ENCODE measurements at places on chromosomes 2 and 18. TPM values are rescaled to one million over a fixed set of nuclear protein-coding genes. Genes with fewer than 3 reads are reported as not detected.

- DNase-seq: no peak
Measured at GRCh38 chr2:186590350-186590758, 498 bp downstream of the ITGAV start.

DNA sequence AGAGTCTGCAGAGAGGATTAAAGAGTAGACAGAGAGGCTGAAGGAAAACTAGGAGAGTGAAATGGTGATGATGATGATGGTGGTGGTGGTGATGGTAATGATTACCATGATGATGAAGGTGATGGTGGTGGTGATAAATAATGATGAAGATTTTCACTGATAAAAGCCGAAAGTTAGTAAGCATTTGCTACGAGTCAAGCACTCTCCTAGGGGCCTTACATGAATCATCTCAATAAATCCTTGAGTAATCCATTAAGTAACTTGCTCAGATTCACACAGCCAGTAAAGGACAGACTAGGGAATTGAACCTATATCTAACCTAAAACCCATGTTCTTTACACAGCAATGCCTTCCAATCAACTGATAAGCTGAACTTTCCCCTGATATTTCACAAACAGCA lies 106.7 kb upstream of the PGAP1 start:
- no peak for DNase-seq

DNA sequence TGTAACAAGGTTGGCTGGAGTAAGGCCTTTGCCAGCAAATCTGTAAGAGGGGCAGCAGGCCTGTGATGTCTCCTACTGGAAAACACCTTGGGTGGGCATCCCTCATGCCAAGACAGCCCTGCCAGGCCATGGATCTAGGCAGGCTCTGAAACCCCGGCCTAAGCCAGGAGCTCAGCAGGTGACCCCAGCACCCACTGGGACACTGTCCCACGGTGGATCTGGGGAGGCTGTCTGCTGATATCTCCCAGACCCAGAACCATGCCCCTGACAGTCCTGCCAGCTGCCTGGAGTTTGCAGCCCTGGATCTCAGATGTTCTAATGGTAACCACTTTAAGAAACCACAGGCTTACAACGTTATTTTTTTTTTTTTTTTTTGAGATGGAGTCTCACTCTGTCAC lies 117.7 kb downstream of the ZNF516 start:
- no peak for DNase-seq

DNA sequence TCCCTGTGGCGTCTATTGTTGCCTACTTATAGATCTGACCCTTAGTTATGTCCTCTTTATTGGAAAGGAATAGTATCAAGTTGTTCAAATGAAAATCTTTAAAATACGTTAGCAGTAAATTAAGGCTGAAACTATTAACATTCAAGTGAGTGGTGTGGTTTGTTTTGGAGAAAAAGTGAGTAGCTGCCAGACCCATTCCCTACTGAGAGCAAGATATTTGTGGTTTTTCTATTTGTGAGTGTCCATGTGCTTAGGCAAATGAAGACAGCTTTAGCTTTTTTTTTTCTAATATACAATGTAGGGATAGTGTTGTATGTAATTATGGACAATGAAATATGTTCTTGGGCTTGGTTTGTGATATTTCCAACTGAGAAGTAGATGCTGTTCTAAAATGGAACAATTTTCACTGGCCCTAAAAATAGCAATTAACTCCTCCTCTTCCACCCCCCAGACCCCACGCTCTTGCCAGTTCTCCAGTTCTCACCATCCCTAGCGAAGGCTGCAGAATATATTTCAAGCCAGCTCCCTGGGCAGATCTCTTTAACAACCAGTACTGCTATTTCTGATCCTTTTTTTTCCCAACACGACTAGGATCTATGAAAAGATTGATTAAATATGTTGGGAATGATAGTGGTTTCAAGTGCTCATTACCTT lies 83.1 kb downstream of the CCDC85A start:
- DNase-seq: no peak

DNA sequence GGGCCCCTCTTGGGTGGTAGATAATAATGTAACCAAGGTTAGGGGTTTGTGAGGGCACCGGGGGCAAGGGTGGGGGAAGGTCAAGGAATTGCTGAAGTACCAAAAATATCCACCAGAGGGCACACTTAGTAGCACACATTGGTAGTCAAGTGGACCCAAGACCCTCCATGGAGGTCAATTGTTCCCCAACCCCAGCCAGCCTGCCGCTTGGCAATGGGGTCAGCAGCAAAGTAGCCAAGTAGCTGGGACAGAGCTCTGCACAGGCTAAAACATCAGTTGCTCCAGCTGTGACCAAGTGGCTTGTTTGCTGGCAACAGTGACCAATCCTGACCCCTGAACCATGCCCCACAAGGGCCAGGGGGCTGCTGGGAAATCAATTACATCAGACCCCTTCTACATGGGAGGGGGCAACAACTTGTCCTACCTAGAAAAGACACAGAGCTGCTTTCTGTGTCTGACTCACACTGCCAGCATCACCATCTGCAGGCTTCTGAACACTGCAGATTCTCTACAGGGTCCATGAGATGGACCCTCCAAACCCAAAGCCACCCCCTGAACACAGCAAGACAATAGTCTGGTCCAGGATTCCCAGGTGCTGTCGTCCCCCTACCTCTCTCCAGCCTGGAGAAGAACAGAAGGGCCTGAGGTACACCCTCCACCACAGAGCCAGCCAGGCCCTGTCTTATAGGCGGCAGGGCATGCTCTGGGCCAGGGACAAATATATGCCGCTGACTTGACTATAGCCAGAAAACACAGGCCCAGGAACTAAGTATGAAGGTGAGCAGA lies 76.0 kb downstream of the EMX1 start:
- DNase-seq: no peak

DNA sequence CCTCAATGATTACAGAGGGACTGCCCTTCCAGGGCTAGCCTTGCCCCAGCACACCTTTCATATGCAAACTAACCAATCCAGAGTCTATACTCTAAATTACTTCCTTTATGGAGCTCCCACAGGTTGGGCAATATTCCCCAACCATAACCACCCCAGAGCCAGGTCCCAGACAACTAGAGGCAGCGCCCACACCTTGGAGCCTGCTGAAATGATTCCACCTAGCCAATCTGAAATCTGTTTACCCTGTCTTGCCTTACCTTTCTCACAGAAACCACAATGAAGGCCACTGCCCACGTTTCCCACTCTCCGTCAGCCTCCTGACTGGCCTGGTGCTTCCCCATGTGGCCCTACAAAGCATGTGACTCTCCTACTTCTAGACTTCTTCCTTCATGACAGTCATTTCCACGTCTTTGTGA lies 62.0 kb downstream of the REEP1 start:
- DNase-seq: no peak

GRCh38 chr2:144675731-144676130 lies 155.8 kb upstream of the ZEB2 start:
- DNase-seq: no peak

DNA sequence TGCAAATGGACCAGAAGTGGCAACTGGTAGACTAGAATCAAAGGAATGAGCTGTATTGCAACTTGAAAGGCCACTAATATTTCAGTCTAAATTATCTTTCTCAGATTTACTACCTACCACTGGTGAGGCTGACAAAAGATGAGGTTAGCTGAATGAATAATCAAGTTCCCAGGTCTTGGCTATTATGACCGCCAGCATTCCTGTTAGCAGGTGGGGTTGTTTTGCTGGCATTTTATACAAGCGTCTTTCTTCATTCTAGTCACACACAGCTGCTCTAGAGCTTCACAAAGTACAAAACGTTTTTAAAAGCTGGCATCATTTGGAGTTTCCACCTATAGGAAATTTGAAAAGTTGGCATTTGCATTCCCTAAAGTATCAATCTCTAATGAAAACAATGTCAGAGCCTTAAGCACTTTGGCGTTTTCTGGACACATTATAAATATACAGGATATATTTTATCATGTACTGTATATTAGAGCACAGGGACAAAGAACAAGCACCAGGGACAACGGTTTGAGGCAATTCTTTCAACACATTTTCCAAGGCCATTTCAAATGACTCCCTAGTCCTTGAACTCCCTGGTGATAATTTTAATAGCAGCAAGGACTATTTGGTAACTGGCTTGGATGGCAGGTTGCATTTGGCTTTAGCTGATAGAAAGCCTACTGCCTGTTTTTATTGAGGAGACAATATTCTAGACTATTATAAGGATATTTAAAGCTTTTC lies 410.2 kb upstream of the CHST9 start:
- DNase-seq: no peak

- no peak for DNase-seq
Measured at GRCh38 chr2:96534701-96535181, 1.8 kb upstream of the ARID5A start.

GRCh38 chr2:6637330-6637729 lies 228.4 kb downstream of the CMPK2 start:
- DNase-seq: no peak

Gene CLHC1
- 22.1 TPM for polyA plus RNA-seq

Gene TRABD2A
- polyA plus RNA-seq: 0.82 TPM

Gene EIF5B
- polyA plus RNA-seq: 77.9 TPM

Gene EMX1
- 48.8 TPM for polyA plus RNA-seq

Gene HOXD10
- 169 TPM for polyA plus RNA-seq

Gene LAMA1
- 81.9 TPM for polyA plus RNA-seq
